ENCODE measurements at places on chromosomes 6 and 20.

DNA sequence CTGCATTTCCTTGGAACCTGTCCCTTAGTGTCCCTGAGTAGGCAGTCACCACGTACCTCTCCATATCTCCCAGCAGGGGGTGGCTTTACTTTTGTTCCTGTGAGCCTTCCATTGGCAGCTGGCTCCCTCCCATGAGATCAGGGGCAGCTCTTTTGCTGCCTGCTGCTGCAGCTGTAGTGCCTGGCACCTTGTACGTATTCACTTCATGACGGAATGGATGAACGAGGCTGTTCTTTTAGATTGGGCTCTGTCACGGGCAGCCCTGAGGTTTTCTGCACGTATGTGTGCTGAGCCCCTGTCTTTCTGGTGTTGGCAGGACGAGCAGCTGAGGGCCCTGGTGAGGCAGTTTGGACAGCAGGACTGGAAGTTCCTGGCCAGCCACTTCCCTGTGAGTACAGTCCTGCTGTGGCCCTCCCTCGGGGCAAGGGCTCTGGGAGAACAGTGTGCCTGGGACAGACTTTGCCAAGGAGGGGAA, 14.6 kb downstream of the MYBL2 start:
- DNase-seq: no peak

GRCh38 chr20:9510911-9511310, 3.5 kb upstream of the LAMP5 start:
- DNase-seq: no peak

GRCh38 chr6:90285042-90285481, 11.6 kb downstream of the BACH2 start:
- no peak for DNase-seq

DNA sequence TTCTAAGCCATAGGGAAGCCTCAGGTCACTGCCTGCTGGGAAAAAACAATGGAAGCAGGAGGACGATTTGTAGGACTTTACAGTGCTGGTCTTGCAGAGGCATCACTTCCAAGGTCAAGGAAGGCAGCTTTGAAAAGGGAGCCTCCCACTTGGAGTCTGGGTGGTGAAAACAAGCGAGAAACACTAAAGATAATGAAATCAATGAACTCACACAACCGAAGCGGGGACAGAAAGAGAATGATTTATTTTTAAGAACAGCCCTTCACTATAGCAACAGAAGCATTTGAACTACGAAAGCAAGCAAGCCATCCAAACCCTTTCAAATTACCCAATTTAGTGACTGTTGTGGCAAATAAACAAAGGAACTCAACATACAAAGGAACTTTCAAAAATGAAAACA, 227.5 kb downstream of the THBS2 start:
- DNase-seq: no peak

GRCh38 chr6:157688960-157689599, 134.0 kb upstream of the SNX9 start:
- no peak for DNase-seq

- no peak for DNase-seq
Measured at GRCh38 chr20:47524015-47524784, 22.5 kb downstream of the NCOA3 start.

GRCh38 chr6:136790411-136791295, 1.6 kb downstream of the MAP3K5 start:
- no peak for DNase-seq

GRCh38 chr6:95133578-95133977, 443.8 kb upstream of the MANEA start:
- DNase-seq: no peak

DNA sequence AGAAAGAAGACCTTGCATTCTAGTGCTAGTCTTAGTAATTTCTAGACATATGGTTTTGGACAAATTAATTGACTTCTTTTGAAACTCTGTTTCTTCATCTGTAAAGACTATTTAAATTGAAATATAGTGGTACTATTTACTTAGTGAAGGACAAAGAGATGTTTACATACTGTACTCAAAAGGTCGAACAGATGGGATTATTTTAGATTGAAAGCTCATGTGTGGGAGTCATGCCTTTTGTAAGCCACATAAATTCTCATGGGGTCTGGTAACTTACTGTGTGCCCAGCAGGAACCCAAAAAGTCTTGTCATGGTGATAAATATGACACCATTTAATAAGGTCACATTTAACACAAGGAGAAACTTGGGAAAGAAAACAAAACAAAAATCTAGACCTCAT, 368.2 kb upstream of the CITED2 start:
- no peak for DNase-seq

DNA sequence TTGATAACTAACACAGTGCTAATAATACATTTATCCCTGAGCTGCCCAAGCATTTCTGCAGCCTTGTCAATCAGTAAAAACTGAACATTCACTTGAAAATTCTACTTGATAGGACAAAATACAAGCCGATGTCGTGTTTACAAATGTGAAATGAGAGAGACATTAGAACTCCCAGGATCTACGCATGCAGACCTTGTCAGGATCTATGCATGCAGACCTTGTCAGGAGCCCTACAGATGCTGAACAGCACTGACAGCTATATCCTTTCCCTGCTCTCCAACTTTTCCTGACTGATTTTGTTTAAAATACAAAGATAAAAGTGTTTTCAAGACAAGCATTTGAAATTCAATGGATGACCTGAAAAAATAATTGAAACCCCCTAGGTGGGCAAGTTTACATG, 28.9 kb downstream of the INSM1 start:
- no peak for DNase-seq
